Ovary (tissue), 10 donors: ENCODE measurements at places on chromosomes 2 and 18.

DNA sequence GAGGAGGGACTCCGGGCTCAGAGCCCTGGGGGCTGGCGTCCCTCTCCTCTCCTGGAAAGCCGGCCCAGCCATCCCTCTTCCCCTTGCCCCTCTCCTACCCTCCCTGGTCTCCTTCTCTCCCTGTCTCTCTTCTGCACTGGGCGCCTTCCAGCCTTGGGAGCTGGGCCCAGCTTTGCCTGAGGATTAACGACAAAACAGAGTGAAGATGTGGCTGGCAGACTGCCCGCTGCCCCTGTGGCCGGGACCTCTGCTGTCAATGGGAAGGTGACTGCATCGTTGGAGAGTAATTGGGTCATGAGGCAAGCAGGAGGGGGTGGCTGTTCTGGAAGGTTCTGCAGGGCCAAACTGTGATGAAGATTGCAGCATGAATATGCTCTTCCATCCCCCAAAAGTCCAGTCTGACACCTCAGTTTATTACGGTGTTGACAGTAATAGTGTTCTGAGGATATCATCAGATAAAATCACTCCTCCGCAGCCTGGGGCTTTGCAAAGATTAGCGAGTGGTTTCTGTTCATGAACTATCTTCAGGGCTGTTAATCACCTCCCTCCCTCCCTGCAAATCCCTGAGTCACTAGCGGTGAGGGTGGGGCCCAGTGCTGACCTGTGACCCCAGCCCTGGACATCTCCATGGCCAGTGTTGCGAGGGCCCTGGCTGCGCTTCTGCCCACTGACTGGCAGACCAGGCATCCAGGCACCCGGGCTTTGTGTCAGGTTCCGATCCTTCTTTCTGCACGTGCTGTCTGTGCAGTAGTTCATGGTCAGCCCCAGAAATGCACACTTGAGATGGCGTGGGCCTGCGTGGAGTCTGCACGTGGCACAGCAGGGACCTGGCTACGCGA lies 23.0 kb downstream of the RTP5 start:
- DNase-seq: peak; percentile 28

- DNase-seq: peak; percentile 9
Measured at GRCh38 chr2:71610671-71611070, 157.3 kb downstream of the DYSF start.

DNA sequence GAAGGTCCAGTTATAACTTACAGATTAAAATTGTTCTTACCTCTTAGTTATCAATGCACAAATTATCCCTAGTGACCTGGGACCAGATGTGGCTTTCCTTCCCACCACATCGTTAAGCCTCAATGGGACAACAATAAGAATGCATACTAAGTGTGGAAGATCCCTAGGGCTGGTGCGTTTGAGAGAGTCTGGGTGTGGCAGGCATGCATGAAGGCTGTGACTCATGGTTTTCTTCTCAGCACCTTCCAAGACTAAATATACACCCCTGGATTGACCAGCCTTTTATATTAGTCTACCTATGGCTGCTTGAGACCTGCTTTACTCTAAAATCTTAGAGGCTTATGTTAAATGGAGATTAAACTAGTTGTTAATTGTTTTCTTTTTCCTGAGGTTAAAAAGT lies 261.7 kb upstream of the SLC14A2 start:
- DNase-seq: no peak

DNA sequence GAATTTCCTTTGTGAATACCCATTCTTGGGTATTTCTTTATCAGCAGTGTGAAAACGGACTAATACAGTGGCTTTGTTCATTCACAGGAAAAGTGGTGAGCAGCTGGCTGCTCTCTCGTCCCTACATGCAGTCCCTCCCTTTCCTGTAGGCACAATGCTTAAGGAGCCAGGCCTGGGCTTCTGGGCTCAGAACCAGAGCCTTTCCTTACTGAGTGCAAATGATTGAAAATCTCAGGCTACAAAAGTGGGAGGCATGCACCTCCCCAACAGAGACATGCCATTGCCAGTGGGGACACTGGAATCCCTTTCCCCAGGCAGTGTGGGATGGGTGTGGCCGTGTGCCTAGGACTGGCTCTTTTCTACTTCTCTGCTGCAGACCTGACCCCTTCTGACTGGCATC lies 61.3 kb downstream of the MCFD2 start:
- no peak for DNase-seq

GRCh38 chr2:126686841-126687485 lies 31.0 kb downstream of the GYPC start:
- no peak for DNase-seq

- no peak for DNase-seq
Measured at GRCh38 chr2:200005675-200006074, 50.3 kb downstream of the MAIP1 start.

- no peak for DNase-seq
Measured at GRCh38 chr18:13147130-13147529, 71.4 kb upstream of the LDLRAD4 start.

- DNase-seq: no peak
Measured at GRCh38 chr2:178229927-178230326, 35.6 kb downstream of the OSBPL6 start.

- DNase-seq: no peak
Measured at GRCh38 chr2:16933355-16933754, 267.7 kb upstream of the CYRIA start.

- DNase-seq: no peak
Measured at GRCh38 chr2:74497777-74498499, 1.5 kb downstream of the LBX2 start.

DNA sequence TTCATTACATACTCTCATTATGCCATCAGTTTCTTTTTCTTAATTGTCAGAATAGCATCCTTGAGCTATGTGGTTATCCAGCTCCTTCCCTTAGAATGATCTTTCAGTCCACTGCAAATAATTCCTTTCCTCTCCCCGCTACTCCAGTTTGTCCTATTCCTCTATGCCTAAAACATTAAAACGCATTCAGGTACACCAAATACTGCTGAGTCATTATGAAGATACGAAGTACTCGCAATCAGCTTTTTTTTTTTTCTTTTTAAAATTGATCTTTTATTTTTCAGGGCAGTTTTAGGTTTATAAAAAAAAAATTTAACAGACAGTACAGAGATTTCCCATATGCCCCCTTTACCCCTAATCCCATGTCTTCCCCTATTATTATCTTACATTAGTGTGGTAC lies 164.8 kb upstream of the TMEM200C start:
- no peak for DNase-seq

DNA sequence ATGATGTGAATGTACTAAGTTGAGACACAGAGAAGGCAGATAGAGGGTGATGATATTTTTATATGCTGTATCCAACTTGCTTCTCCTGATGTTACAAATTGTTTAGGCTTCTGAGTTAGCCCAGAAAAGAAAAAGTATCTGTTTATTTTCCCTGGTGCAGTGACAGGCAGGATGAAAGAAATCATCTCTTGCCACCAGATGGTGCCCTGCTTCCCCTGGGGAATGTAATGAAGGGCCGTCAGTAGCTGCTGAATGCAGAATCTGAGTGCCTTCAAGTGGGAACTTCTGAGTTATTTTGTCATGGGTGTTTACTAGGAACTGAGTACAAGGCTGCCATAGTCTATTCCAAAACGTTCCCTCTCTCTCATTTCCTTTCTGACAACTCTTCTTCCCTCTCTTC lies 525.6 kb downstream of the MBD2 start:
- DNase-seq: no peak

- DNase-seq: no peak
Measured at GRCh38 chr2:160220545-160221009, 20.5 kb upstream of the ITGB6 start.

DNA sequence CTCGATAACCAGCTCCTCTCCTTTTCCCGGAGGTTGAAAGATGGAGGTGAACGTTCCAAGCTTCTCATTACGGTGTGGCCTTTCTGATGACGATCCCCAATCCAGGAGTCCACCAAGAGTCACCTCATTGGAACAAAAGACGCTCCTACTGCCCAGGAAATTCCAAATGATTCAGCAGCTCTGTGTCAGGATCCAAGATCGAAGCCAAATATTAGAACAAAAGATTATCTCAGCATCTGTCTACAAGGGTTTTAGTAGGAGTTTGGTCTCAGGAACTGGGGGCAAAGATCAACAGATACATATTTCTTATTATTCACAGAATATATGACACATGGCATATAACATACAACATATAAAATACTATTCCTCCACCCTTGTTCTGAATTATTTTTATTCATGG lies 161.1 kb upstream of the RAB12 start:
- DNase-seq: no peak

DNA sequence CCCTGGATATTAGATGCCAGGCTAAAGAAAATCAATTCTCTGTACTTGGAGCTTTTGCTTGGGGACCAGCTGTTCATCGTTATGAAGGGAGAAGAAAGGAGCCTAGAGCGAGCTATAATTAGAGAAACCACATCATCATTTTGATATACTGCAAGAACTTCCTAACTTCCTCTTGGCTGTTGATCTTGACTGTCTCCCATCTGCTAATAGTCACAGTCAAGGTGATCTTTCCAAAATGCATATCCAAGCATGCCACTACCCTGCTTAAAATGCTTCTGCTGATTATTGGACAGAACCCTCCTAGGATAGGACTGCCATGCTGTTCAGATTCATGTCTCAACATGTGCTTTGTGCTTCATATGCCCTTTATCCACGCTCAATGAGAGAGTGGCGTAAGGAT lies 54.8 kb downstream of the RAPGEF4 start:
- no peak for DNase-seq

DNA sequence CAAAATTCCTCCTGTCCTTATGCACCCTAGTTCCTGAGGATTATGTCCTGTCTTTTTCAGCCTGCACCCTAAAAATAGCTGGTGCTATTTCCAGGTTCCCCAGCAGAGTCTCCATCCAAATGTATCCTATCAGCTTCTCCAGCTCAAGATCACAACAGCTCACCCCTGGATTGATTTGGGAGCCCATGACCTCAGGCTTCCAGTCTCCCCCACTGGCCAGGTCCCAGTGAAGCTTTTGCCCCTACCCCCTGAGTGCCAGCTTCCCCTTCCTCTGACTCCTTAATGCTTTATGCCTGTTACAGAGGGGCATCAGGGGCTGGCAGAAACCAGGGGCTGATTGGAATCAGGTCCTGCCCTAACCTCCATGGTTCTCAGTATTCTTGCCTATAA lies 76.9 kb upstream of the DAPL1 start:
- no peak for DNase-seq

DNA sequence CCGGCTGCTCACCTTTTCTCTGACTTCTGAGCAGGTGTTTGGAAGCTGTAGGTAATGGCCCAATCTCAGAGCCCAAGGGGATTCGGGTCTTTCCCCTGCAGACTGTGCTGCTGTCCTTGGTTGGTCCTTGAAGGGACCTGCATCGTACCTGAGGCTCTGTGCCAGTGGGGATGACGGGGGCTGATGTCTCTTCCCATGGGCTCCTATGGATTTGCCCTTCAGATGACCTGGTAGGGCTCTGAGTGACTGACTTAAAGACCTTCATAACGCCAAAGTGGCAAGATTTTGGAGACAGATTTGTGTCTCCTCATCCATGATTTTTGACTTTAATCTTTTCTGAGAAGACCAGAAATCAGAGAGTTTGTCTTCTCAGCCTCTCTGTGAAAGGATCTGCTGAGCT lies 166.1 kb downstream of the FAM210A start:
- no peak for DNase-seq

- DNase-seq: no peak
Measured at GRCh38 chr2:221102896-221103688, 469.0 kb downstream of the EPHA4 start.

DNA sequence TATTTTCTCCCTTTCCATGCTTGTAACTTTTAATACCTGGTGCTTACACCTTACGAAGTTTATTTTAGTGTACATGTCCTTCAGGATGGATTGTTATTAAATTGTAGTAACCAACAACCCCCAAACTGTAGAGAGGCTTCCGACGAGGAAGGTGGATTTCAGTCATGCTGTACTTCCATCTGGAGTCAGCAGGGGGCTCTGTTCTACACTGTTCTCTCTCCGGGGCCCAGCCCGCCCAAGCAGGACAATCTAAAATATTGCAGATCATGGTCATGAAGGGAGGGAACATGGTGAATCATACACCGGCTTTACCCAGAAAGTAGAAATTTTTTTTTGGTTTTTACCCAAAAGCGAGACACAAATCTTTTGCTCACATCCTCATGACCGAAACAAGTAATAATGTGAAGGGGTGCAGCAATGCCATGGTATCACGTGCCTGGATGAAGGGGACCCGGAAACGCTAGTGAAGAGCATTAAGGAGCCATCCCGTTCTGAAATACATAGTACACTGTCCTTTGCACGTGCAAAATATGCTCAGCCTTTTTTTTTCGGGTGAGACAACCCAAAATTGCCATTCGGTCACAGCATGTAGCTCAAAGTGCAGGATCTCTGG lies 884.8 kb downstream of the EPHA4 start:
- peak; percentile 65 for DNase-seq

DNA sequence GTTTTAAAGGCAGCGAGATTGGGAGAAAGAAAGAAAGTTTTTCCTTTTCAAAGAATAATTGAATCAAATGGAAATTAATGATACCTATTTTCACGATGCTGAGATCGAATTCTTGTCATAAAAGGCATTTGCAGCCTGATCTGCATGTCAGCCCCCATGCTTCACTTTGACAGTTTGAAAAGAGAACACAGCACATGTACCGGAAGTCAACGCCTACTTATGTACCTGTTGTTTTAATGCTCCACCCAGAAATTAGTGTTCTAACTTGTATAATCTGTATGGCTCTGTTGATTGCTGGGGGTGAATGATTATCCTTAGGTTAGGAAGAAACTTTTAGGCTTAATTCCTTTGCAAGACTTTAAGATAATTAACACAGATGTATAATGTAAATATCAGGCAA lies 31.0 kb downstream of the EEF1B2 start:
- DNase-seq: no peak

DNA sequence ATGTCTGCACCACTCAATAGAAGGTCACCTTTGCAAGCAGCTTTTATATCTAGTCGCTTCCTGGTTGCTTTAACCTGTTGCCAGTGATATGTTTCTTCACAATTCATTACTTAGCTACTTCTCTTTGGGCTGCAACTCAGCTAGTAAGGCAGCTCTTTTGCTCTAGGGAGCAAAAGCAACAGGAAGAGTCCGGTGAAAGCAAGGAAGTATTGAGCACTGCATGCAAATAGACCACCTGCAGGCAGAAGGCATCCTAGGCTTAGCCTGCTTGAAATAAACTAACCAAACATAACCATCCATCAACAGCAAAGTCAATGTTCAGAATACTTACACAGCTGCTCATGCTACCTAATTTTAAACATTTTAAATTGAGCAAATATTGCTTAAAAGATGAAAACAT lies 529.2 kb upstream of the LINC00305 start:
- DNase-seq: no peak
